ENCODE measurements at places on chromosomes 6 and 20.

DNA sequence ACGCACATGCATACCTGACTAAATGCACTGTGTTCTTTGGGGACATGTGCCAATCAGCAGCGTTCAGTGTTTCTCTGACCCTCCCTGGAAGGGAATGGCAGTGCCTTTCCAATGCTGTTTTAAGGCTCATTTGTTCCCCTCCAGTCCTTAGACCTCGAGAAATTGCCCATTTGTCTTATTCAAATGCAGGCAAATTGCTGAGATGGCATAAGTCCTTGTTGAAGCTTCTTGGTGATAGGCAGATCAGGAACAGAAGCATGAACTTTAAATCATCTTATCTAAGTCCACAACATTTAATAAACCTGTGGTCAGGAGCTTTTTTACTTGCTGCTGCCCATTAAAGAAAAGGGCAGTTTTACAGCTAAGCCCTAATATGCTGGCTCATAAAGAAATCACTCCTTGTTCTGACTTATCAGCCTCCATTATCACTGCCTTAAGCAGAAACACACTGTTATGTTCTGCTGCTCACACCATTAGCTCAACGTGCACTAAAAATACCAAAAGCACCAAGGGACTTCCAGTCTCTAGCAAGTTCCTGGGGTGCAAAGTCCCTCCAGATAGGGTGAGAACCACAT, 112.9 kb upstream of the LRFN2 start:
- DNase-seq, result no peak

- DNase-seq, result no peak
These were observed 35.8 kb downstream of the HLA-DMB start for GRCh38 chr6:32905078-32905477.

DNA sequence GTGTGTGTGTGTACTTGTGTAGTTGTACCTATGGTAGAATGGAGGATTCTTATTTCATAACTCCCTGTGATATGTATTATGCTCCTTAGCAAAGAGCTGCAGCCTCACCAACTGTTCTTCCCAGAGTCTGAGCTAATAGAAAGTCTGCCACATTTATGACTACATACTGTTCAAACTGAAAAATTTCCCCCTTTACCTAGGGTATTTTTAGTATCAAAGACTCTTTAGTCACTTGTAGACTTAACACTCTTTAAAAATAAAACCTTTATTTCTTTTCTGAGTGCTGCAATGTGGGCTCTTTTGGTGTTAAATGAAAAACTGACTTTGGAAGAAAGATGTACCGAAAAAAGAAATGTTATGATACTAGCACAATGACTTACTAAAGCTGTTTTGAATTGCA, 39.6 kb upstream of the HS3ST5 start:
- no peak for DNase-seq

DNA sequence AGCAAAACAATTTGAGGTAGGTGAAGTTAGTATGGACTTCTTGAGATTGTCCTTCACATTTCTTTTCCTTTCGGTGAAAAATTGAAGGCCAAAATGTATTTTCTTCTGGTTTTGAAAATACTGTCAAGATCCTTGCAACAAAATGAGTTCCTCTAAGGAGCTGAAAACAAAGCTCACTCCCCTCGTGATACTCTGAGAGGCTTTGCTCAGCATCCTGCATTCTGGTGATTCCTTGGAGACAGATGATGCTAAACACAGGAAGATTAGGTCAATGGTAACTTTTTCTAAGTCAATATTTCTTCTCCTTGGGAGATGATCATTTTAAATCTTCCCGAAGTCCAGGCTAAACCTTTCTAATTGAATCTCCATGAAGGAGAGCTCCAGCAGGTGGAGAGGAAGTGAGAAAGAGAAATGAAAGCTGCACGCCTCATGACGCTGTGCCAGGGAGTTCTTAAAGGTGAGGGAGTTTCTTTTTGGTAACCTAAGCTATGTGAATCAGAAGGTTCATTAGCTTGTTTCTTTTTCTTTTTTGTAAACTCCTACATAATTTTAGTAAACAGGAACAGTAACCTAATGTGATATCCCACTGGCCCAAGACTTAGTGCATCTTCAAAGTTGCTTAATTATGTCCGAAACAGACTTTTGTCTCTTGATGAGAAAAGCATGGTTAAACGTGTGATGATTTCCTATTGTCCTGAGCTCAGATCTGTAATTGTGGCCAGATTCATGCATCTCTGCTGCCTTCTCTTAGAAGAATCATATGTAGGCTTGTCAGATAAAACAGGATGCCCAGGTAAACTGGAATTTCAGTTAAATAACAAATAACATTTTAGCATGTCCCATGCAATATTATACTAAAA, 15.0 kb downstream of the ESR1 start:
- DNase-seq, result no peak

DNA sequence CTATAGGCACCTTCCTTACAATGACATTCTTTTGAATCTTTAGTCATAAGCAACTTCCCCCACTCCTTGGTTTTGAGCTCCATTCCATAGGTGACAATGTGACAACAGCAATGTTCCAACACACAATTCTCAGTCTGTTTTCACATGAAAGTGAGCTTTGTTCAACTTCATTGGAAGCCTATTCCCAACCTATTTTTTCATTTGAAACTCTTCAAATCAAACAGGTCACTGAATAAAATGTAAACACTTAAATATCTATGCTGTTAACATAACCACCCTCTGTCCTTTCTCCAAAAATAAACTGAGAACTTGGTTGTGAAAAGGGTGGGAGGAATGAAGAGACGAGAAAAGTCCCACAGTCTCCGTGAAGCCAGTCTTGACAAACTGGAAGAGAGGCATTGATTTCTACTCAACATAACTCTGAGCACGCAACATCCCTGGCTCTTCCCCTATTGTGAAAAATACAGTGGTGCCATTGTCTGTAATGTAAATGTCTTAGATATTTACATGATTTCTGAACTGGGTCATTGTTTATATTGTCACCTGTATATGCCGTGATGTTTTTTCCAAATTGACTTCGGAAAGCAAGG, 343.1 kb downstream of the TFAP2A start:
- DNase-seq, result no peak

DNA sequence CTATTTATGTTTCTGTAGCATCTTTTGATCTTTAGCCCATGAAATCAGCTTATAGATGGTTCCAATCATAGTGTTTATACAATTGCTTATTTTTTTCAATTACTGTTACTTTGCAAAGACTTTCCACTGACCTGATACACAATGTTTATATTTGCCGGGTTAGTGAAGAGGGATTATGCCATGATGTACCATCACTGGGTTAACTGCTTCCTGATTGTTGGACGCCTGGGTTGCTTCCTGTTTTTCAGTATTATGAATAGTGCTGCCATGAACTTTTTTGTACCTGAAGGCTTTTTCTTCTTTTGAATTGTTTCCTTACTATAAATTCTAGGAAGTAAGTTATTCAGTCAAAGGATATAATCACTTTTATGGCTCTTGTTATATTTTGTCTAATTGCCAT, 6.9 kb downstream of the MANBAL start:
- no peak for DNase-seq

- DNase-seq, result no peak
These were observed 461.0 kb upstream of the JARID2 start for GRCh38 chr6:14784596-14785492.

DNA sequence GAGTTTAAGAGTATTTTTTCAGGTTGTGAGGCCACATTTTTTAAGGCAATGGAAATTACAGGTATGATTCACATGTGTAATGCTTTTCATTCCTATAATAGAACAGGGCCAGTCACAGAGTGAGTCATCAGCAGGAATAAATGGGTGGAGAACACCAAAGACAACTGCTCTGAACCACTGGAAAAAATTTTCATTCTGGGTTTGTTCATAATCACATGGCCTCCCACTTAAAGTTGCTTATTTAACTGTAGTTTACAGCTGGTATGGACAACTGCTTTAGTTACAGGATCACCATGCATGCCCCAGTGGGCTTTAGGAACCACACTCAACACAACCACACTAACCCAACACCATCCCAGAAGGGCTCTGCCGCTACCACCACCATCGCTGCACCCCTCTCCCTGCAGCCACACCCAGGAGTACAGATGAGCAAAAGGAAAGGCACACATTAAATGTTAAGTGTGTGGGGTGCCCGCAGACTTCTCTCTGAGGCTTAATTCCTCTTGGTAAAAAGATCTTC, 107.0 kb upstream of the DST start:
- DNase-seq, result no peak

DNA sequence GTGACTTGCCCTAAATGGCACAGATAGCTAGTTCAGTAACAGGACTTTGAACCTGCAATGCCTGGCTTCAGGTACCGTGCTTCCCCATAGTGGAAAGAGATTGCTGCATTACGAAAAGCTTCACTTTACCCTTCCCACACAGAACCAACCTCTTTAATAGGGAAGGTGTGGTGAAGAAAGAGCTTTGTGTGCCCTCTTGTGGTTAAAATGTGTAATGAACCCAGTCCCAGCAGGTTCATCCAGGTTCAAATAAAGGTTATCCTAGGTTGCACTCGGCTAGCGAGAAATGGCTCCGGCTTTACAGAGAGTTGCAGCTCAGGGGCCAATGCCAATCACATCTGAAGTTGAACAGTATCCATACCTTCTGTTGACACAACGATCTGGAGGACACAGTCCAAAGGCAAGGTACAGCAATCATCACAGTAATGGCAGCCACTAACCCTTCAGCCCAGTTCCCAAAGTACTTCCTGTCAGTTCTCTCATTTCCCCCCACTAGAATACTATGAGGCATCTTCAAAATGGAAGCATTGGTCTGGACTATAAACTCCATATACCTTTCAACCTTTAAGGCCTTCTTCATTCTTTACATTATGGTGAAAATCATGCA, 3.0 kb downstream of the DEFB115 start:
- no peak for DNase-seq

GRCh38 chr6:27471365-27472115, 1.4 kb downstream of the ZNF184 start:
- no peak for DNase-seq

DNA sequence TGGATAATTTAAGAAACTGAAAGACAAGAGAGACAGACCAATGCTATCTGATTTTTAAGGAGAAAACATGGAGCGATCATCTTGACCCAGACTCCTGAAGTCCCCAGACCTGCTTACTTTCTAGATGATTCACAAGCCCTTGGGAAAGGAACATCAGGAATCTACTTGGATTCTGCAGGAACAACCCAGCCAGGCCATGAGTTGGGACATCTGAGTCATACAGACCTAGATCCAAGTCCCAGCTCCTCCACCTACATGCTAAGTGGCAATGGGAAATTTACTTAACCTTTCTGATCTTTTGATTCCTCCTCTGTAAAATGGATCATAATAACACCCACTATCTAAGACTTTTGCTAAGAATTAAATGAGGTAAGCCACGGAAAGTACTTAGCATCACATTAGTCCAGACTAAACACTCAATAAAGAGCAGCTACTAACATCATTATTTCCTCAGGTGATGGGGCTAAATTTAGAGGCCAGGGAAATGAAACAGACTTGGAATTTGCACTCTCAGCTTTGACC, 61.0 kb upstream of the MAFB start:
- DNase-seq, result no peak
